ENCODE measurements at places on chromosomes 13 and 19. TPM values are rescaled to one million over a fixed set of nuclear protein-coding genes. Genes with fewer than 3 reads are reported as not detected.

DNA sequence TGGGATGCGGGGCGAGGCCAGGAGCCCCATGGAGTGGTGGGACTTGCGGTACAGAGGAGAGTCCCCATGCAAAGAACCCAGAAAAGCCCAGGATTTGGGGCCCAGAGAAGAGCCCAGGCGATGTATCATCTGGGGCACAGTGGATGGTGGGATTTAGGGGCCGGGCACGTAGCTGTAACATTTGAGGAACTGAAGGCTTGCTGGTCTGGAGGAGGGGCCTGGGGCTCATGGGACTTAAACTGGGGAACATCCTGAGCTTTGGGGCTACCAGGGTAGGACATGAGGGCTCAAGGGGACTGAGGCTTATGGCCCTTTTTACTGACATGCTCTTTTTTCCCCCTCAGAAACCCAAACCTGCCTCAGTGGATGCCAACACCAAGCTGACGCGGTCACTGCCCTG lies 13.5 kb downstream of the MED25 start:
- peaks cover 29% of the 10 kb centered on the region for H3K4me1 ChIP-seq
- no peaks in the 10 kb centered on the region for H3K27me3 ChIP-seq
- H3K27ac ChIP-seq, result no peak overlapping the region
- H3K36me3 ChIP-seq, result peaks cover 93% of the 10 kb centered on the region

GRCh38 chr13:40682449-40683240 lies 16.2 kb upstream of the FOXO1 start:
- no peak overlapping the region for H3K4me3 ChIP-seq
- DNase-seq, result peak; percentile 61
- H3K4me1 ChIP-seq, result peaks cover 22% of the 10 kb centered on the region
- no peak overlapping the region for H3K27ac ChIP-seq
- no peaks in the 10 kb centered on the region for H3K27me3 ChIP-seq
- H3K36me3 ChIP-seq, result no peaks in the 10 kb centered on the region

DNA sequence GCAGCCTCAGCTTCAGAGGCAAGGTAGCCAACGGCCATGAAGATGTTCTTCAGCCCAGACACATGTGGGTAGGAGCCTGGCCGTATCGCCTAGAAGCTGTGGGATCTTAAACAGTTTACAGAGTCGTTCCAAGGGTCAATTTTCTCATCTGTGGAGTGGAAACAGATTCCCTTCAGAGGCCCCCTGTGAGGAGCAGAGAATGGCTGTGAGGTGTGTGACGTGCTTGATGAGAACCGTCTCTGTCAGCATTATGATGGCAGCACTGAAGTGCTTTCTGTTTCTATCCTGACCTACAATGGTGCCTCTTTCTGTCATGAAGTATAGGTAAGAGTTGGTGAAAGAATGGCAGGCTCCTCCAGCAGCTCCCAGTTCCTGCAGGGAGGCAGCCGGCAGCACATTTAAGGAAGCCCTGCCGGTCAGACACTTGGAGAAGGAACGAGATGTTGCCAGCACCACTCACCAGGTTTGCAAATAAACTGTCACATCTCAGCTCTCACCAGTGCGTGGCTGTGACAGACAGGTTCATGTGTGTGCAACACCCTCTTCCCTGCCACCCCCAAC lies 277.3 kb downstream of the FOXO1 start:
- H3K4me3 ChIP-seq, result no peak overlapping the region
- no peaks in the 10 kb centered on the region for H3K36me3 ChIP-seq
- DNase-seq, result no peak
- peaks cover 2% of the 10 kb centered on the region for H3K27me3 ChIP-seq
- no peak overlapping the region for H3K27ac ChIP-seq

GRCh38 chr13:64672751-64673150 lies 2557.4 kb downstream of the PCDH9 start:
- no peaks in the 10 kb centered on the region for H3K4me1 ChIP-seq
- H3K27ac ChIP-seq, result no peak overlapping the region
- no peak overlapping the region for H3K4me3 ChIP-seq
- DNase-seq, result no peak

DNA sequence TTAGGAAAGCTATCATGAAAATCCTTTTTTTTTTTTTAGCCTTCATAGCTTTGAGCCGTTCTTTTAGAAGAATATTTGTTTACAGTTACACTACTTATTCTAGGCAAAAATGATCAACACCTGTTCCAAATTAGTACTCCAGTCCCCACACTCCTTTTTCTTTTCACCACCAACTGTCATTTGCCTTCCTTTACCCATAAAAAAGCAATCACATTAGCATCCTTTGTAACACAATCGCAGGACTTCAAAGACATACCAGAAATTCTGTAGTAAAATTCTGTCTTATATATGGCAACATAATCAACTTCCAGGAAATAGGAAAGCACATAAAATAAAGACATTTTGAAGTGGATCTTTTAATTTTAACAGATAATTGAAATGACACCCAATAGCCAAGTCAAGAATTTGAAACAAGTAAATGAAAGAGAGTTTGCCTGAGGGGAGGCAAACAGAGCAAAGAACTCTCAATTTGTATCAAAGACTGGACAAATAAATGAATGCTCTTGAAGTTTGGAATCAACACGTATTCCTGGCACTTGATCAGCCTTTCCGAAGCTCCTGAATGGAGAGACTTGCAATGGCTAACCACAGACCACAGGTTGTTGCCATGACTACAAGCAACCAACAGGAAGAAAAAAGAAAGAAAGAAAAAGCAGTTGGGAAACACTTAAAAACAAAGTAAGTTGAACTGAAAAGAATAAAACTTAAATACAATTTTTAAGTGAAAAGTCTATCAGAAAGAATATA lies 206.8 kb downstream of the PCDH9 start:
- H3K27ac ChIP-seq, result no peak overlapping the region
- H3K4me3 ChIP-seq, result no peak overlapping the region
- H3K27me3 ChIP-seq, result no peaks in the 10 kb centered on the region
- no peaks in the 10 kb centered on the region for H3K36me3 ChIP-seq

GRCh38 chr19:13010038-13010991 lies 15.0 kb downstream of the NFIX start:
- DNase-seq, result peak; percentile 73
- H3K4me3 ChIP-seq, result no peak overlapping the region
- peaks cover 99% of the 10 kb centered on the region for H3K4me1 ChIP-seq

- DNase-seq, result no peak
- H3K4me1 ChIP-seq, result peaks cover 17% of the 10 kb centered on the region
- H3K27ac ChIP-seq, result no peak overlapping the region
- H3K36me3 ChIP-seq, result no peaks in the 10 kb centered on the region
- H3K27me3 ChIP-seq, result peaks cover 90% of the 10 kb centered on the region
- H3K4me3 ChIP-seq, result no peak overlapping the region
Measured at GRCh38 chr19:12838886-12839756, 806 bp downstream of the MAST1 start.

- H3K4me1 ChIP-seq, result peaks cover 14% of the 10 kb centered on the region
- H3K36me3 ChIP-seq, result no peaks in the 10 kb centered on the region
- no peaks in the 10 kb centered on the region for H3K27me3 ChIP-seq
Measured at GRCh38 chr19:35442091-35442490, 6.0 kb upstream of the FFAR2 start.

- H3K4me1 ChIP-seq, result no peaks in the 10 kb centered on the region
- H3K27ac ChIP-seq, result no peak overlapping the region
- H3K27me3 ChIP-seq, result no peaks in the 10 kb centered on the region
Measured at GRCh38 chr13:68810660-68811059, 1297.0 kb upstream of the ATXN8OS start.

DNA sequence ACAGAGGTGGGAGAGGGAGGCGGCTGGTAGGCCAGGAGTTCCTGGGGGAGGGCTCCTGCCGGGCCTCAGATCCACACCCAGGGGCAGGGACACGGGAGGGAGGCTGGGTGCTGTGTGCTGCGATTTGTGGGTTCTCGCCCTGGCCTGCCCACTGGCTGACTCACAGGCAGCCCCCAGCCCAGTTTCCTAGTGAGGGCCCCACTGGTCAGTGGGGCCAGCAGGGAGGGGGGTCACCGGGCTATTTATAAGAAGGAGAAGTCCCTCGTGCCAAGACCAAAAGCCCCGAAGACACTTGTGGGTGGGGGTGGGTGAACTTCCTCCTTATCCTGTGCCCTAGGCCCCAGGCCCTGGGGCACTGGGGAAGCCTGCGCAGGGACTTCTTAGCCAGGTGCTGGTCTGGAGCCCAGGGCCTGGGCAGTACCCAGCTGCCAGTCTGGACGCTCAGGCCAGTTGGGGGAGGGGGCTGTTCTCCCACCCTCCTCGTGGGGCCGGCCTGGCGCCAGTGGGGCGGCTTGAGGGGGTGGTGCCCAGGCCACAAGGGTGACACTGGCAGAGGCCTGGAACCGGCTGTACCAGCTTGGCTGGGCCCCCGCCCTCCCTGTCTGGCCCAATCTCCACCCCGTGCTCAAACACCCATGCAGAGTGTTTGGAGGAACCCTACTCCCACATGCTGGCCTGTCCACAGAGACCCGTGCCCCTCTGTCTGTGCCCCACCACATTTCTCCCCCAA lies 5.0 kb upstream of the JUNB start:
- DNase-seq, result peak; percentile 81
- H3K27me3 ChIP-seq, result no peaks in the 10 kb centered on the region
- H3K36me3 ChIP-seq, result no peaks in the 10 kb centered on the region
- peak overlapping the region; percentile 90 for H3K27ac ChIP-seq
- H3K4me3 ChIP-seq, result no peak overlapping the region
- H3K4me1 ChIP-seq, result peaks cover 88% of the 10 kb centered on the region

DNA sequence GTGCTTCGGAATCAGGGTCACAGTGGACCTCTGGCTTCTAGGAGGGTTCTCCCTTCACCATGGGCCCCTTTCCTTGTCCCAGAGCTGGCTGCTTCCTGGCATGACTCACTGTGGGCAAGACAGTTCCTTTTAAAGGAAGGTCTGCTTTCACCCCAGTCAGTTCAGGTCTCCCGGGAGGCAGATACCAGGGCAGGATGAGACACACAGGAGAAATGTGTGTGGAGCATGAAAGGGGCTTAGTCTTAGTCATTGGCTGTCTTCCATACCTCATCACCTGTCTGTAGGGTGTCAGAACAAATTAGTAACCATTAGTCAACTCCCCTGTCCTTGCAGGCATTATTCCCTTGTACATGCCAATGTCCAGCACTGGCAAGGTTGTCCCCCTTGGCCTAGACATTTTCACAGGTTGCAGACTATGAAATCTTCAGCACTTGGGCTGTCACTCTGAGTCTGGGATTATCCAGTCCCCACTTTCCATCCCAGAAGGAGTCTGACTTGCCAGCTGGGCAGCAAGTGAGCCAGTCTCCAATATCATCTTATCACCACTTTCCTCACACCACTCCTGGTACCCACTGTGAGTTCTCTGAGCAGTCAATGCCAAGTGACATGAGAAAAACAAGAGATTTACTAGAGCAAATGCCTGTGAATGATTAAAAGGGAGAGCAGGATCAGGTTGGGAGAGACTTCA lies 76.8 kb upstream of the MEDAG start:
- no peak overlapping the region for H3K27ac ChIP-seq
- no peaks in the 10 kb centered on the region for H3K36me3 ChIP-seq
- no peak for DNase-seq
- no peak overlapping the region for H3K4me3 ChIP-seq
- peaks cover 4% of the 10 kb centered on the region for H3K27me3 ChIP-seq
- H3K4me1 ChIP-seq, result peaks cover 26% of the 10 kb centered on the region

DNA sequence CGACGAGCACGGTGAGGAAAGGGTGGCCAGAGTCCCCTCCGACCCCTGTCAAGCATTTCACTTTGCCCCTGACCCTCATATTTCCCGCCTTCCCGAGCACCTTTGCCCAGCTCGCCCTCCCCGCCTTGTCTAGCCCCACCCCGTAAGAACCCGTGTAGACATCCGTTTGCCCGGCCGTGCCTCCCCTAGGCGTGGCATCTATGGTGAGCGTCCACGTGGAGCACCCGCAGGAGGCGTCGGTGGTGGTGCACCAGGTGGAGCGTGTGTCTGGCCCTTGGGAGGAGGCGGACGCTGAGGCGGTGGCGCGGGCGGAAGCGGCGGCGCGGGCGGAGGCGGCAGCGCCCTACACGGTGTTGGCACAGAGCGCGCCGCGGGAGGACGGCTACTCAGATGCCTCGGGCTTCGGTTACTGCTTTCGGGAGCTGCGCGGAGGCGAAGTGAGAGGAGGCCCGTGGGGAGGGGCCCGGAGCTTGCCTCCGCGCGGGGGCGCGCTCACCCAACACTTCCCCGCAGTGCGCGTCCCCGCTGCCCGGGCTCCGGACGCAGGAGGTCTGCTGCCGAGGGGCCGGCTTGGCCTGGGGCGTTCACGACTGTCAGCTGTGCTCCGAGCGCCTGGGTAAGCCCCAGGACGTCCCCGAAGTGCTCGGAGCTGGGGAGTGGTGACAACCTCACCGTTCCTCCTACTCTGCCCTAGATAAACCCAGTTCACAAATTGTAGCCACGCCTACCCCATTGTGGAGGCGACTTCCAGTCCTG lies 4.2 kb downstream of the LTBP4 start:
- peaks cover 63% of the 10 kb centered on the region for H3K27me3 ChIP-seq
- H3K27ac ChIP-seq, result peak overlapping the region; percentile 74
- peak overlapping the region; percentile 31 for H3K4me3 ChIP-seq
- H3K36me3 ChIP-seq, result no peaks in the 10 kb centered on the region

GRCh38 chr13:46544208-46544607 lies 8.8 kb upstream of the LRCH1 start:
- no peaks in the 10 kb centered on the region for H3K4me1 ChIP-seq
- no peak overlapping the region for H3K4me3 ChIP-seq
- no peak overlapping the region for H3K27ac ChIP-seq
- H3K27me3 ChIP-seq, result no peaks in the 10 kb centered on the region

- peaks cover 6% of the 10 kb centered on the region for H3K4me1 ChIP-seq
- peak overlapping the region; percentile 67 for H3K27ac ChIP-seq
- H3K27me3 ChIP-seq, result no peaks in the 10 kb centered on the region
- DNase-seq, result peak; percentile 92
- no peak overlapping the region for H3K4me3 ChIP-seq
Measured at GRCh38 chr13:39952249-39953233, 297.1 kb downstream of the COG6 start.

DNA sequence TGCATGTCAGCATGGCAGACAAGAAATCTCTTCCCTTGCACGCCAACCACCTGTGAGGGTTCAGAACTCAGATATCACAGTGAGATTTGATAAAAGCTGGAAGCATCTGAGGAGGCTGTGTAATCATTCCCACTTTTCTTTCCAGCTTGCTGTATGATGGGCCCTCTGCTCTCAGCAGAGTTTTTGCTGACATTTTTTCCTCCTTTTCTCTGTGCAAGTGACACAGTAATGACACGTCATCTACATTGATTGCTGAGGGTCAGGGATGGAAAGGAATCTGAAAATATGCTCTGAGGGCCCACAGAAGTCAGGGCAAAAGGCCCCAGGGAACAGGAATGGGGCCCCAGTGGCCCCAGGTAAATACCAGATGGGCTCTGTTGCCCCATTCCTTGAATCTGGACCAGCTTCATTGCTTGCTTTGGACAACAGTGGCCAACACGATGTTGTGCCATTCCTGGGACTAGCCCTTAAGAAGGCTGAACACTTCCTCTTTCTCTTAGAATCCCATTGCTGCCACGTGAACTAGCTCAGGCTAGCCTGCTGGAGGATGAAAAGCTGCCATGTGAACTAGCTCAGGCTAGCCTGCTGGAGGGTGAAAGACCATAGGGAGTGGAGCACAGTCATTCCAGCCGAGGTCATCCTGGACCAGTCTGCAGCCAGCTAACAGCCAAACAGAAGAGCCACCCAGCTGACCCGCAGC lies 68.2 kb downstream of the CACNA1A start:
- DNase-seq, result no peak
- H3K4me3 ChIP-seq, result no peak overlapping the region
- H3K27ac ChIP-seq, result no peak overlapping the region
- H3K27me3 ChIP-seq, result no peaks in the 10 kb centered on the region
- H3K4me1 ChIP-seq, result no peaks in the 10 kb centered on the region

- peaks cover 38% of the 10 kb centered on the region for H3K4me1 ChIP-seq
- no peaks in the 10 kb centered on the region for H3K27me3 ChIP-seq
- peak overlapping the region; percentile 79 for H3K4me3 ChIP-seq
- H3K27ac ChIP-seq, result peak overlapping the region; percentile 98
- DNase-seq, result peak; percentile 89
- peaks cover 29% of the 10 kb centered on the region for H3K36me3 ChIP-seq
Measured at GRCh38 chr19:4456843-4457653, 546 bp downstream of the UBXN6 start.

The NLRP12 gene
- 0.22 TPM for total RNA-seq

The C1QTNF9 gene
- total RNA-seq, result 3.5 TPM

The TJP3 gene
- 0.04 TPM for total RNA-seq

The RFPL4AL1 gene
- total RNA-seq, result 0.66 TPM

Data from muscle of leg (tissue), 16 donors.